Keratinocyte (primary cell): ENCODE measurements at places on chromosomes 16 and 17. TPM values are rescaled to one million over a fixed set of nuclear protein-coding genes. Genes with fewer than 3 reads are reported as not detected.

Gene CACNA1G
- polyA plus RNA-seq, result 0.06 to 0.09 TPM (median 0.07 TPM) in 3 replicates

Gene CISD3
- 10.4 to 25.6 TPM (median 17.1 TPM) in 3 replicates for polyA plus RNA-seq

Gene CPHXL2
- polyA plus RNA-seq, result not detected in 3 replicates

Gene ST6GALNAC2
- polyA plus RNA-seq, result 38.7 to 63.2 TPM (median 45.8 TPM) in 3 replicates

Gene TTYH2
- polyA plus RNA-seq, result 2.2 to 8.5 TPM (median 3.7 TPM) in 3 replicates

Gene SLC16A11
- 0.09 TPM in 1 of 3 replicates, not detected in the others for polyA plus RNA-seq

Gene CIITA
- 0.02 to 0.12 TPM (median 0.05 TPM) in 3 replicates for polyA plus RNA-seq

Gene TMEM220
- 2.1 to 3.3 TPM (median 2.4 TPM) in 3 replicates for polyA plus RNA-seq

Gene TBC1D3
- 0.05 TPM in 1 of 3 replicates, not detected in the others for polyA plus RNA-seq

Gene PRSS21
- 0.52 to 1.0 TPM (median 0.99 TPM) in 3 replicates for polyA plus RNA-seq

Gene CRYM
- 0.10 to 0.18 TPM (median 0.17 TPM) in 3 replicates for polyA plus RNA-seq

Gene MPP3
- 6.5 to 7.4 TPM (median 7.0 TPM) in 3 replicates for polyA plus RNA-seq

Gene CCDC144A
- 0.26 to 0.53 TPM (median 0.30 TPM) in 3 replicates for polyA plus RNA-seq

Gene ANKS3
- 9.7 to 14.7 TPM (median 11.7 TPM) in 3 replicates for polyA plus RNA-seq

Gene CDC6
- polyA plus RNA-seq, result 5.5 to 28.0 TPM (median 26.5 TPM) in 3 replicates

Gene BAHCC1
- polyA plus RNA-seq, result 0.52 to 1.0 TPM (median 0.80 TPM) in 3 replicates

Gene FLII
- polyA plus RNA-seq, result 376 to 509 TPM (median 404 TPM) in 3 replicates

Gene TBC1D26
- polyA plus RNA-seq, result 0.08 TPM in 1 of 3 replicates, not detected in the others

Gene ANKRD40CL
- polyA plus RNA-seq, result not detected in 3 replicates

Gene PRMT7
- 25.8 to 30.2 TPM (median 27.4 TPM) in 3 replicates for polyA plus RNA-seq

Gene RHBDF1
- 20.4 to 37.2 TPM (median 24.0 TPM) in 3 replicates for polyA plus RNA-seq

Gene PDE6G
- polyA plus RNA-seq, result 0.24 TPM in 1 of 3 replicates, not detected in the others

Gene FGF11
- 27.4 to 46.9 TPM (median 30.4 TPM) in 3 replicates for polyA plus RNA-seq

Gene CACNG3
- polyA plus RNA-seq, result not detected in 3 replicates

Gene TPSG1
- polyA plus RNA-seq, result not detected in 3 replicates

Gene PYY
- not detected in 3 replicates for polyA plus RNA-seq

Gene HCRT
- polyA plus RNA-seq, result not detected in 3 replicates

Gene CDRT15L2
- not detected in 3 replicates for polyA plus RNA-seq

Gene KRTAP1-5
- 0.05 to 0.23 TPM (median 0.08 TPM) in 3 replicates for polyA plus RNA-seq

Gene EME1
- 1.6 to 5.6 TPM (median 4.7 TPM) in 3 replicates for polyA plus RNA-seq

Gene SPHK1
- polyA plus RNA-seq, result 50.2 to 113 TPM (median 84.7 TPM) in 3 replicates

Gene PTX4
- polyA plus RNA-seq, result not detected in 3 replicates

Gene KRT31
- polyA plus RNA-seq, result 20.5 to 45.2 TPM (median 24.9 TPM) in 3 replicates

Gene SLC47A2
- polyA plus RNA-seq, result 0.15 to 2.2 TPM (median 0.88 TPM) in 3 replicates

Gene RAB40C
- polyA plus RNA-seq, result 4.0 to 12.3 TPM (median 4.2 TPM) in 3 replicates

Gene GCGR
- not detected in 3 replicates for polyA plus RNA-seq

Gene LDAF1
- polyA plus RNA-seq, result 45.4 to 79.7 TPM (median 60.9 TPM) in 3 replicates

Gene AANAT
- not detected in 3 replicates for polyA plus RNA-seq

Gene LRRC46
- 0.13 to 0.43 TPM (median 0.34 TPM) in 3 replicates for polyA plus RNA-seq

Gene MC1R
- 1.1 to 1.9 TPM (median 1.1 TPM) in 3 replicates for polyA plus RNA-seq

Gene CMTM3
- 13.1 to 24.3 TPM (median 15.7 TPM) in 3 replicates for polyA plus RNA-seq

Gene GPR142
- polyA plus RNA-seq, result not detected in 3 replicates

Gene TSNAXIP1
- polyA plus RNA-seq, result 0.43 to 1.5 TPM (median 0.54 TPM) in 3 replicates

Gene SP6
- polyA plus RNA-seq, result 2.0 to 3.0 TPM (median 2.0 TPM) in 3 replicates

Gene NXPH3
- 0.08 to 0.16 TPM (median 0.12 TPM) in 3 replicates for polyA plus RNA-seq

Gene COG8
- polyA plus RNA-seq, result 16.0 to 22.8 TPM (median 22.8 TPM) in 3 replicates

Gene SPATA32
- polyA plus RNA-seq, result 0.05 TPM in 1 of 3 replicates, not detected in the others

Gene ABCC12
- polyA plus RNA-seq, result not detected in 3 replicates

Gene ABCA6
- 0.07 to 0.35 TPM (median 0.14 TPM) in 3 replicates for polyA plus RNA-seq

Gene NPIPB13
- polyA plus RNA-seq, result 1.0 to 2.0 TPM (median 1.6 TPM) in 3 replicates

Gene TLCD3B
- 0.08 TPM in 1 of 3 replicates, not detected in the others for polyA plus RNA-seq
